ENCODE measurements at places on chromosomes 12 and 14.

- no peak for DNase-seq
These were observed 72.8 kb downstream of the CAPZA3 start for GRCh38 chr12:18810537-18811253.

DNA sequence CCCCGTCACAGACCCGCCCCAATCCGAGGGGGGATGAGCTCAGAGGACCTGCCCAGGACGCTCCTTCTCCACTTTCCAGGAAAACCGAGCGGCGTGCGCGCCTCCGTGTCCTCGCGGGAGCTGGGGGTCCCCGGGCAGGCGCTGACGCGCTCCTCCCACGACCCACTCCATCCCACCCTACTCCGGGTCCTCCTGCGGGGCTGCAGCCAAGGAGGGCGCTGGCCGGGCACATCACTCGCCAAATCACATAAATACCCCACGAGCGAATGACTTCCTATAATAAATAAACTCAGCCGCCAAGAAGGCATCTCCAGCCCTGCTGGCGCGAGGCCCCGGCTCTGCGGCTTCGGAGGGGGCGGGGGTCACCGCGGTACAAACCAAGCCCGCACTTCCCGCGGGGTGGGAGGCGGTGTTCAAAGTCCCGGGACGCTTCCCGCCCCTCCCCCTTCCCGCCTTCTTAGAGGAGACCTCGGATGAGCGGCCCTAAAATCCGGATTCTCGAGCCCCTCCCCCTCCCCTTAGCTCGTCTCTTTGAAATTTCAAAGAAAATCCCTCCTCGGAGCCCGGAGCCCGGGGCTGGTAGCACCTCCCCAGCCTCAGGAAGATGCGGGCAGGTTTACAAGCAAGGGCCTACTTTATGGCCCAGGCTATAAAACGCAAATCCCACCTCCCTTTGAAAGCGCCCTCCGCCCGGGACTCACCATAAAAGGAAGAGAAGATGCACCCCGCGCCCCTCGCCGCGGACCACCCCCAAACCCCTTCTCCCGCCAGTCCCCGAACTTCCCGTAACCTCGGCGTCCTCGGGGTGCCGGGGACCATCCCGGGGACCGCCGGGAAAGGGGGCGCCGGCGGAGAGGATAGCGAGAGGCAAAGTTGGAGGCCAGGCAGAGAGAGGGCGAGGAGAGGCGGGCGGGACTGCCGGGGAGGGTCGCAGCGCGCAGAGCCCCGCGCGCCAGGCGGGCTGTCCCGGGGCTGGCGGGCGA lies 712 bp upstream of the FZD10 start:
- no peak for DNase-seq

DNA sequence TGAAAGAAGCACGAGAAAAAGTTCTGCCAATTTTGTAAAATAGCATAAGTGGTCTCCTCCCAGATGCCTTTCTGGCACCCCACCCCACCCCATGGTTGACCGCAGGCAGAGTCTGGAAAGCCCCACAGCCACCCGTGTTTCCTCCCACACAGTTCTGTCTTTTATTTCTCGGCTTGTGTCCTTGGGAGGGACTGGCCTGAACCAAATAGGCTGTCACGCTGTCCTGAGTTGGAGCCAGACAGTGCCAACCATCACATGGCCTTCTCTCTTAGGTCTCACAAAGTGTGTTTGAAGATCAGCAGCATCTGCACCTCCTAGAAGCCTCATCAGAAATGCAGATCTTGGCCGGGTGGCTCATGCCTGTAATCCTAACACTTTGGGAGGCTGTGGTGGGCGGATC lies 10.2 kb upstream of the LTA4H start:
- DNase-seq, result no peak

DNA sequence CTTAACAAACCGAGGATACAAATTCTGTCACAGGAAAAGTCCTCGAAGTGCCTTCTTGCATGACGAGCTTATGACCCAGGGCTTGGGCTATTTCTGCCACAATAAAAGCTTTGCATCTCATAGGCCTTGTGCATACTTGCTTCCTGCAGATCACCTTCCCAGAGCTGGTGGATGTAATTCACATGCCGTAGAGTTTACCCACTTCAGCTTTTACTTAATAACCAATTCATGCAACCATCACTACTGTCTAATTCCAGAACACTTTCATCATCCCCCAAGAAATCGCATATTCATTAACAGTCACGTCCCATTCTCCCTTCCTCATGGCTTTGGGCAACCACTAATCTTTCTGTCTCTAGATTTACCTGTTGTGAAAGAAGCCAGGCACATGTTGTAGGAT lies 9.0 kb upstream of the BDKRB1 start:
- no peak for DNase-seq

DNA sequence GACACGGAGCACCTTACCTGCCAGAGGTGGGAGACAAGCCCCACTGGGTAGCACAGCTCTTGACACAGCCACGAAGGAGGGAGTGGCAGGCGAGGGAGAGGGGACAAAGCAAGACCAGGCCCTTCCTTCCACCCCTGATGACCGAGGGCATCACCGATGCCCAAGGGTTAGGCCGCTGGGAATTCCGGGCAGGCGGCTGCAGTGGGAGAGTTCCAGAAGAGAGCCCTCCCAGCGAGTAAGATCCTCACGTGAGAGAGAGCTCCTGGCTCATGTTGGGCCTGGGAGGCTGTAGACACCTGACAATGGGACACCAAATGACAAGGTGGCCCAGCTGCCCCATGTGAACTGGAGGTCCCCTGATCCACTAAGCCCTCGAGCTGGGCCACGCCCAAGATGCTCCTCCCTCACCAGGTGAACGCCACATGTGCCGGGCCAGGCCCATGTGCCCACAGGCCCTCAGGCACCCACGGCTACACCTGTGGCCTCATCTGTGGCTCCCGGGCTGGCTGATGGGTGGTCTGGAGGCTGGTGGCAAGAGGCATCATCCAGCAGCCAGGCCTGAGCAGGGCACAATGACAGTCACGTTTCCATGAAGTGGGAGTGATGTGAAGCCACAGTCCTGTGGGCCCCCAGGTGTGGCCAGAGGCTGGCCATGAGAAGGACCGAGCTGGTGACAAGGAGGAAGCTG lies 32.1 kb upstream of the C14orf180 start:
- DNase-seq, result no peak

Measured in HT1080 (cell line).